A549 treated with RU486 at 1 μM for 4 hours (cell line): ENCODE measurements at places on chromosomes 13 and 19. TPM values are rescaled to one million over a fixed set of nuclear protein-coding genes. Genes with fewer than 3 reads are reported as not detected.

Gene STK24
- total RNA-seq, result 47.5 to 61.8 TPM (median 52.8 TPM) in 5 replicates

Gene SYNGR4
- 1.9 to 4.4 TPM (median 3.1 TPM) in 5 replicates for total RNA-seq

Gene PLEKHJ1
- 34.1 to 57.8 TPM (median 53.5 TPM) in 5 replicates for total RNA-seq

Gene NCCRP1
- 1.1 to 1.7 TPM (median 1.5 TPM) in 5 replicates for total RNA-seq

Gene WIZ
- 14.4 to 25.0 TPM (median 20.5 TPM) in 5 replicates for total RNA-seq

Gene CLDN10
- total RNA-seq, result 0.13 to 0.50 TPM (median 0.29 TPM) in 4 of 5 replicates, not detected in the other

Gene CCL25
- not detected in 5 replicates for total RNA-seq

Gene RTBDN
- total RNA-seq, result 0.10 to 0.34 TPM (median 0.22 TPM) in 4 of 5 replicates, not detected in the other

Gene PLIN4
- 0.42 to 0.61 TPM (median 0.51 TPM) in 5 replicates for total RNA-seq

Gene HSD17B14
- total RNA-seq, result 13.4 to 17.0 TPM (median 14.8 TPM) in 5 replicates

Gene SLC27A1
- total RNA-seq, result 2.1 to 3.5 TPM (median 2.7 TPM) in 5 replicates

Gene SPACA4
- not detected in 5 replicates for total RNA-seq

Gene SNRPA
- total RNA-seq, result 148 to 217 TPM (median 162 TPM) in 5 replicates

Gene SPC24
- 11.8 to 14.5 TPM (median 14.2 TPM) in 5 replicates for total RNA-seq

Gene AMH
- total RNA-seq, result 7.8 to 18.0 TPM (median 15.7 TPM) in 5 replicates

Gene DACT3
- 0.22 to 0.37 TPM (median 0.25 TPM) in 5 replicates for total RNA-seq

Gene CEACAM3
- total RNA-seq, result not detected in 5 replicates

Gene APOC4
- total RNA-seq, result not detected in 5 replicates

Gene FFAR3
- total RNA-seq, result not detected in 5 replicates

Gene PDS5B
- total RNA-seq, result 8.0 to 14.2 TPM (median 10.6 TPM) in 5 replicates

Gene NOTCH3
- total RNA-seq, result 6.8 to 10.3 TPM (median 8.6 TPM) in 5 replicates

Gene ZNF8
- total RNA-seq, result 0.92 to 1.4 TPM (median 1.2 TPM) in 5 replicates

Gene MAP4K1
- 0.27 to 1.4 TPM (median 0.70 TPM) in 5 replicates for total RNA-seq

Gene OCEL1
- total RNA-seq, result 9.5 to 16.1 TPM (median 11.8 TPM) in 5 replicates
